Stomach (tissue), 19 donors: ENCODE measurements at places on chromosomes 13 and 19. TPM values are rescaled to one million over a fixed set of nuclear protein-coding genes. Genes with fewer than 3 reads are reported as not detected.

TEX29 gene
- polyA plus RNA-seq, result 0.87 TPM

IER2 gene
- polyA plus RNA-seq, result 64.6 TPM

ATP7B gene
- 0.98 TPM for polyA plus RNA-seq

DNA sequence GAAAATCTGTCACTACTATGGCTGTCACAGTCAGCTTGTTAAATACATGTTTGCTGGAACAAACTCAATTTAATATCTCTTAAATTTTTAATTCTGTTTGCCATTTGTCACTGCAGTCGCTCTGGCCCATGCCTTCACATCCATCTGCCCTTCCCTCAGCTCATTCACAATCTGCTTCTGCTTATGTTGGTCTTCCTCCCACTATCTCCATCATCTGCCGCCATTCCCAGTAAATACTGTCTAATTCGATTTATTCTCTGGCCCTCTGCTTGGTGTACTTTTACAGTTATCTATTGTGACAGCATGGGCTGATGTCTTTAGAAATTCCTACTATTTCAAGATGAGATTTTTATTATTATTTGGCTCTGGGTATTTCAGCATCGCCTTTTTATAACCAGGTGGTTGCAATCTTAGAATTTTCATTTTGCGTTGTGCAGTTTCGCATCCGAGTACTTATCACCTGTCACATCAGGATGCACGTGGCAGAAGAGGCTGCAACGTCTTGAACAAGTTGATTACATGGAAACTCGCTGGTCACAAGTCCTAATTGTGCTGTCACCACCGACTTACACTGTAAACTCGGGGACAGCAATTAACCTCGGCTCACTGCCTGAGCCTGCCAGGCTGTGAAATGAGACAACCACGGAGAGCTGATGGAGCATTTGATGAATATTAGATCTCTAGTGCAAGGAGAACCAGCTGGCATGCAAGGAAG is 158.4 kb downstream of the MYO16 start:
- DNase-seq, result no peak
- H3K27me3 ChIP-seq, result no peaks in the 10 kb centered on the region
- no peak overlapping the region for H3K27ac ChIP-seq
- H3K36me3 ChIP-seq, result no peaks in the 10 kb centered on the region
- H3K4me3 ChIP-seq, result no peak overlapping the region
- no peaks in the 10 kb centered on the region for H3K4me1 ChIP-seq

GRCh38 chr19:36103842-36104552 is 6.9 kb upstream of the OVOL3 start:
- no peaks in the 10 kb centered on the region for H3K4me1 ChIP-seq
- no peaks in the 10 kb centered on the region for H3K27me3 ChIP-seq
- no peak overlapping the region for H3K4me3 ChIP-seq

DNA sequence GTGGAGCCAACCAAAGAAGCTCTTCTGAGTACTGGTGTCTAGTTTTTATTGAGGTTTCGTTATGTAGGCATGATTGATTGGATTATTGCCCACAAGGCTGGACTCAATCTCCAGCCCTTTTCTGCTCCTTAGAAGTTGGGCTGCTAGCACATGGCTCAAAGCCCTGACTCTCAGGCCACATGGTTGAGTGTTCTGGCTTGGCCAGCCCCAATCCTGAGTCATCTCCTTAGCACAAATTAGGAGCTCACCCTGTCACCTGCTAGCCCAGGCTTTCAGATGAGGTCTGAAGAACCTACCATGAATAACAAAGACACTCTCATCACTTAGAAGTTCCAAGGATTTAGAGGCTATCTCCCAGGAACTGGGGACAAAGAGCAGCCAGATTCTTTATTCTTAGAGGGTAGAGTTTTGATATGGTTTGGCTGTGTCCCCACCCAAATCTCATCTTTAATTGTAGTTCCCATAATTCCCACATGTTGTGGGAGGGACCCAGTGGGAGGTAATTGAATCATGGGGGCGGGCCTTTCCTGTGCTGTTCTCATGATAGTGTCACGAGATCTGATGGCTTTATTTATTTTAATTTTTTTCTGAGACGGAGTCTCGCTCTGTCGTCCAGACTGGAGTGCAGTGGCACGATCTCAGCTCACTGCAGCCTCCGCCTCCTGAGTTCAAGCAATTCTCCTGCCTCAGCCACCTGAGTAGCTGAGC is 11.3 kb downstream of the DPY19L3 start:
- no peak overlapping the region for H3K27ac ChIP-seq
- DNase-seq, result no peak
- H3K27me3 ChIP-seq, result no peaks in the 10 kb centered on the region
